Heart left ventricle (tissue), 16 donors: ENCODE measurements at places on chromosomes 7 and 10. TPM values are rescaled to one million over a fixed set of nuclear protein-coding genes. Genes with fewer than 3 reads are reported as not detected.

Gene AMPH
- total RNA-seq = 1.6 TPM

DNA sequence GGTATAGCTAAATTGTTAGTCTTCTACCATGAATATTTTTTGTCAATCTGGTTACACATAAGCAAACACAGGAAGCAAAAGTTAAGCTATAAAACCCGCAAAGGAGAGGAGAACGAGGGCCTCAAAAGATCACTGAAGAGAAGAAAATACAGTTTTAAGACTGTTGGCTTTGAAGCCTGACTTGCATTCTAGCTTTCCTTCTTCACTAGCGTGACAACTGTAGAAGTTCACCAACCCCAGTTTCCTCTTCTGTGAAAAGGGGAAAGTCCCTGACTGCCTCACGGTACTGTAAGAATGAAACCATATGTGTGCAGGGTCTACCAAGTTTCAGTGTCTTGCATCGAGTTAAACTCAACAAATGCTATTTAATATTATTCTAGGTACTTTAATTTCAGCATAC is 7.5 kb upstream of the LRRN3 start:
- no peaks in the 10 kb centered on the region for H3K36me3 ChIP-seq
- no peak overlapping the region for H3K4me3 ChIP-seq
- H3K27ac ChIP-seq = no peak overlapping the region
- DNase-seq = no peak
- no peaks in the 10 kb centered on the region for H3K27me3 ChIP-seq

Gene ZPBP
- total RNA-seq = not detected

Gene CRCP
- 17.6 TPM for total RNA-seq

- no peak overlapping the region for H3K4me3 ChIP-seq
- no peaks in the 10 kb centered on the region for H3K36me3 ChIP-seq
- H3K4me1 ChIP-seq = no peaks in the 10 kb centered on the region
- peak; percentile 38 for DNase-seq
- no peaks in the 10 kb centered on the region for H3K27me3 ChIP-seq
Observed at GRCh38 chr7:81256991-81257390, 338.1 kb upstream of the SEMA3C start.

DNA sequence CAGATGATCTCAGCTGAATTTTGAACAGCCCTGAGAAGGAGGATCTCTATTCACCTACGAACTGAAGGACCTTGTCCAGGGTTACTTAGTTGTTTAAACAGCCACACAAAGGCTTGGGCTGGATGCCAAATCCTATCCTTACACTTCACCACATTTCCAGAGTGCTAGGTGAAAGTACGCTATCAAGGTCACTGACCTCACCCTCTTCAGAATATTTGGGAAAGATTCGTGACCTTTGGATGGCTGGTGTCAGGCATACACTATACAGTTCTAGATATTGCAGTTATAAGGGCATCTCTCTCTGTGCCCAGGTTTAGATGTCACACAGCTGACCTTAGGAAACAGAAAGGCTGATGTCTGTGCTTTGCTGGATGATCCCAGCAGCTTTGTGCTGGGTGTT is 61.2 kb upstream of the ABLIM1 start:
- DNase-seq = peak; percentile 69
- H3K27me3 ChIP-seq = no peaks in the 10 kb centered on the region
- H3K27ac ChIP-seq = peak overlapping the region; percentile 74
- H3K4me1 ChIP-seq = peaks cover 51% of the 10 kb centered on the region

- no peaks in the 10 kb centered on the region for H3K4me1 ChIP-seq
- no peak overlapping the region for H3K4me3 ChIP-seq
- DNase-seq = no peak
Observed at GRCh38 chr7:30142710-30143109, 7.9 kb downstream of the MTURN start.

DNA sequence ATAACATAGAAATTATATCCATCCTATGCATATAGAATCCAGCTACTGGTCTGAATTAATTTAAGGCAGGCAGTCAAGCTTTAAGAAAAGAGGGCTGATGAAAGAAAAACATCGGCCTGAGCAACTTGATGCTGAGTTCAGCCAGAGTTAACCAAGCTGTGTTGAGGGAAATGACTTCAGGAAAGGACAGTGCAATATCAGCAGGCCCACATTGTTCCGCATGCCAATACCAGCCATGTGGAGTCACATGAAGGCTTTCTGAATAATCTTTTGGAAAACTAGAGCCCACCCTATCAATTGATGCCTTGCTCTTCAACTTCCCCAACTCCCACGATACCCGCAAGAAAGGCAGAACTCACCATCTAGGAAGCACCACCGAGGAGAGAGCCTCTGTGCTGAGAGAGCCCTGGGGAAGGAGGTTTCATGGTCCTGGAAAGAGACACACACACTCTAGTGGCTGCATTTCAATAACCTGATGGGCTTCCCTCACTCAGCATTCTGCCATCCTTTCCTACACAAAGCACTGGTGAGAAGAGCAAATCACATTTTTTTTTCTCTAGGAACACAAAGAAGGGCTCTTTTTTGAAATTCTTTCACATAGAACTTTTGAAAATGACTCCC is 125.8 kb upstream of the PTN start:
- no peak for DNase-seq
- no peaks in the 10 kb centered on the region for H3K27me3 ChIP-seq
- no peak overlapping the region for H3K4me3 ChIP-seq
- H3K4me1 ChIP-seq = peaks cover 4% of the 10 kb centered on the region
- H3K36me3 ChIP-seq = no peaks in the 10 kb centered on the region

DNA sequence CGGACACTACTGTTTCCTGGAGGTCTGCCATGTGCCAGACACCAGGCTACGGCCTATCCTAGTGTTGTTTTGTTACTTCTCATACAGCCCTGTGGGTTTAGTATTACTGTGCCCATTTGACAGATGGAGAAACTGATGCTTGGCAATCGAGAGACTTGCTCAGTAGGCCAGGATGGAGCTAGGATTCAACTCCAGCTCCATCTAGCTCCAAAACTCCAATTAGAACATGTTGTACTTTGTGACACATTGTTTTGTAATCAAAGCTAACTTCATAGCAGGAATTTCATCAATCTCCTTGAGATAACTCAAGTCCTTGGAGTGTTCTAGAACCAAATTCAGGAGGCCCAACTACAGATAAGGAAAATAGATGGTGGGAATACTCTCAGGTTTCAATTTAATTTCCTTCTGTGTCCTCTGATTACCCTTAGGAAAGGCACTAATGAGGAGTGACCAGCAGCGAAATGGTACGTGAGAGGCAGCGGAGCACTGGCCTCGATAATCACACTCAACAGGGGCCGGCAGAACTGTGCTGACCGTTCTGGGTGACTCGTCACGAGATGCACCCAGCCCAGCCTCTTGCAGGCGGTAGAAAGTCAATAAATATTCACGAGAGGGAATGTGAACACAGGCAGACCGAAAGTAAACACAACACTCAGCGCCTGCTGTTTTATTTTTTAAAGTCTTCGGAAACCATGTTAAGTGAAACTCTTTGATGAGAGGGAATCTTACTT is 269.6 kb upstream of the NEBL start:
- DNase-seq = no peak
- no peaks in the 10 kb centered on the region for H3K4me1 ChIP-seq
- no peak overlapping the region for H3K4me3 ChIP-seq
